ENCODE measurements at places on chromosomes 11 and 22.

DNA sequence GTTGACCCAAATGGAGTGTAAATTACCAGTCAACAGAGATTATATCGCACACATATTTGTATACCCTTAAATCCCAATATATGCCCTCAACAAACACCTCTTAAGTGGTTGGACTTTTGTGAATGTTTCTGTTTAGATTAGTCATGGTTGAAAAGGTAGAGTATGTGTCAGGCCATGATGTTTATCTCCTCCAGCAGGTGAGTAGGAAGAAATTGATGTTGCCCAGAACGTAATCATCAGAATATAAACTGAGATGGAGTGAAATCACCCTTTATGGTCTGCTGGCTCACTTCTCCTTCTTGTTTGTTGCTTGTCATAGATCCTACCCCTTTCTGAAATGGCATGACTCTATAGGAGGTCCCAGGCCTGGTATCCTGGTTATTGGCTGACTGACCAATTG, 431.8 kb downstream of the ETS1 start:
- no peak for DNase-seq

DNA sequence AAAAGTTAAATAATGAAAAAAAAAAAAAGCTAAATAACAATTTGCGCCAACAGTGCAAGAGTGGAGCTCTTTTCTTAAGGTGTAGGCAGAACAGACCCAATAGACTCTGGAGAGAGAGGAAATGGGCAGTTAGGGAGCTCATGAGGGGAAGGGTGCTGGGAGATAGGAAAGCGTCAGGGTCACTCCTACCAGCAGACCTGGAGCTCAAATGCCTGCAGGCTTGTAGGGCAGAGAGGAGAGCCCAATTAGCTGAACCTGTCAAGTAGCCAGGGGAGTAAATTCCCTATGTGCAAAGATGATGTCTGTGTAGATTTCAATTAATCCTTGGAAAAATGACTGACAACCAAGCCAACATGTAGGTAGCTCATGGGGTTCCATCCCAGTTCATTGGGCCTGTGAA, 73.0 kb downstream of the RAB30 start:
- DNase-seq = no peak

GRCh38 chr11:111819161-111819828, 52.1 kb downstream of the ALG9 start:
- DNase-seq = no peak

DNA sequence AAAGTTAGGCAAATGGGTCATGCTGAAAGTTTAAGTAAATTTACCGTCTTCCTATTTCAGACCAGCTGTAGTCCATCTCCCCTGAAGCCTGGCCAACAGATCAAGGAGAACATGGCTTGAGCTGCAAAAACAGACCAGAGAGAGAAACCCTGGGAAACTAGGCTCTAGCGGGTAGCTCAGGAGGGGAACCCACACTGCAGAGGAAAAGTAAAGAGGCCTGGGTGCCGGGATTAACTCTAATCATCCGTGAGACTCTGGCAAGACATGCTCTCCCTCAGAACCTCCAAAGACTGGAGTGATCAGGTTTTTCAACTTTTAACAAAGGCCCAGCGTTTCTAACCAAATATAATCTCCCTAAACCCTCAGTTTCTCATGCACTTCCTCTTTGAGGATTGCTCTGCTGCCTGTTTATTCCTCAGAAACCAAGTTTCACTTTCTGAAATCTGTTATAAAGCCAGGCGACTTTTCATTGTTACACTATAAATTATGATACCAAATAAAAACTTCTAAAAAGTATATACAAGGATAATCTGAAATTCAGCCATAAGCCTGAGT, 67.5 kb downstream of the GAB2 start:
- DNase-seq = no peak

DNA sequence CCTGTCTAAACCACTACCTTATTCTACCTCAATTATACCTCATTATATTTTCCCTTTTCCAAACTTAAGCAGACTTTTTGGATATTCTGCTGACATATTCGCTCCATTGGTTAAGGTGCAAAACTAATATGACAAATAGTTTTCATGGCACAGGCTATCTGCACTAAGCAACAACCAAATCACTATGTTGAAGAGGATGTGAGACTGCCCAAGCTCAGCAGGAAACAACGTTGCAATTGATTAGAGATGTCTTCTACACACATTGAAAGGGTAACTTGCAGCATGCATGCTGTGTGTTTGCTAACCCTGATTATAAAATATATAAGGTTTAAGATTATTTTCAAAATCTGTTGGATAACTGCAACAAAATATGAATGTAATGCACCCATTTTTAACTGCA, 61.6 kb downstream of the STK33 start:
- no peak for DNase-seq

DNA sequence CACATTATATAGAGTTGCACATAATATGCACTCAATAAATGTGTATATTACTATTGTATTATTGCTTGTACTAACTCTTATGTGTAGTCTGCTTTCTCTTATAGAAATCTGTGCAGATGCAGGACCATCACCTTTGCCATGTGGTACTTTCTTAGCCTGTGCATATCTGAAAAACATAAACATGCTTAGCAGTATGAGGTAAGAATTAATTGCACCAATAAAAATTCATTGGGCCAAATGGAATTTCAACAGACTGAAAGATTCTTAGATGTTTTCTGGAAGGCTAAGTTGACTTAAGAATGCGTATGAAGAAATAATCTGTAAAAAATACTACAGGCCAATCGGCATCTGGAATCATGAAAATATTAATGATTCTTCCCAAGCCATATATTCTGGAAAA, 55.3 kb downstream of the TRPC6 start:
- no peak for DNase-seq

GRCh38 chr22:47356511-47357011, 594.1 kb downstream of the TBC1D22A start:
- no peak for DNase-seq
